ENCODE measurements at places on chromosomes 6 and 20. TPM values are rescaled to one million over a fixed set of nuclear protein-coding genes. Genes with fewer than 3 reads are reported as not detected.

Gene SEL1L2
- total RNA-seq = not detected

Gene VARS1
- 40.8 TPM for total RNA-seq

Gene MICAL1
- 45.3 TPM for total RNA-seq

Gene EYS
- total RNA-seq = 0.82 TPM

Gene FAM162B
- 0.64 TPM for total RNA-seq

Gene PSORS1C1
- 5.6 TPM for total RNA-seq

Gene SNPH
- total RNA-seq = 1.9 TPM

Gene TRIM15
- 47.3 TPM for total RNA-seq

Gene NHLRC1
- 2.5 TPM for total RNA-seq

Gene TRMT6
- total RNA-seq = 10.9 TPM

DNA sequence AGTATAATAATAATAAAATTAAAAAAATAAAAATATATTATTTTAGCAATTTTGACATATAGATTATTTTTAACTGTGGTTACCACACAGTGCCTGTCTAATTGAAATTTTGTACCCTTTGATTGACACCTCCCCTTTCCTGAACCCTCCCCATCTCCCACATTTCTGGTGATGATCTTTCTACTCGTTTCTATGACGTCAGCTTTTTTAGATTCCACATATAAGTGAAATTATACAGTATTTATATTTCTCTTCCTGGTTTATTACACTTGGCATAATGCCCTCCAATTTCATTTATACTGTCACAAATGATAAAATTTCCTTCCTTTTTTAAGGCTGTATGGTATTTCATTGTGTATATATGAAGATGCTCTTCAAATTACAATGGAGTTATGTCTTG lies 258.1 kb upstream of the PTCHD4 start:
- no peak for DNase-seq

- no peak for DNase-seq
Observed at GRCh38 chr6:169337886-169338445, 84.3 kb upstream of the THBS2 start.

DNA sequence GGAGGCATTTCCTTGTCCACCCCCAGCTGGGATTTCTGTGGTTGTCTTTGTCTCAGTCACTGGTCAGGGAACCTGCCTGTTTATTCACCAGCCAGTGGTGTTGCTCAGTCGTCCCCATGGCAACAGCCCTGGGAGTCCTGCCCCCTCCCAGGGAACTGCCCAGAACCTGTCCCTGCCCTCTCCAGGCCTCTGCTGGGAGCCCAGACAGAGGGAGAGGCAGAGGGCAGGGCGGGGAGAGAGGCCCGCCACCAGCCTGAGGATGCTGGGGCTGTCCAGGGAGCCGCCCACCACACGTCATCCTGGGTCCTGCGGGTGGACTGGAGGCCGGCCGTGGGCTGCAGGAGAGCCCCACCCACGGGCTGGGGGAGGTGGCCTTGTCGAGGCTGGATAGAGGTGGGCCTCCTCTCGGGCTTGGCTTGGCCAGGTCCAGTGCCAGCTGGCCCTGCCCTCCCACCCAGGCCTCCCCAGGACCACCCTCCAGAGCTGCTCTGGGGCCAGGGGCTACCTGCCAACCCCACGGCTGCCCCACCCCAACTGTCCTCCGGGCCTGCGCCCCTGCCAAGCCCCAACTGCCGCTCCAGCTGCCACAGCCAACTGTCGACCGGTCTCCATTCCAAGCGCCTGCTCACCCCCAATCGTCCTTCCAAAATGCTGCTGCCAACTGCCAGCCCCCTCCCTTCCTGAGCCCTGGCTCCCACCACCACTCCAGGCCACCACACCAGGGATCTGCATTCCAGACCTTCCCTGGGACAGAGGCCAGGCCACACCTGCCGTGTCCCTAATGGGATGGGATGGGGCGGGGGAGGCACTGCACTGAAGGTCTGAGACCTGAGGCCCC lies 4.2 kb upstream of the ZBTB46 start:
- DNase-seq = peak; percentile 88

DNA sequence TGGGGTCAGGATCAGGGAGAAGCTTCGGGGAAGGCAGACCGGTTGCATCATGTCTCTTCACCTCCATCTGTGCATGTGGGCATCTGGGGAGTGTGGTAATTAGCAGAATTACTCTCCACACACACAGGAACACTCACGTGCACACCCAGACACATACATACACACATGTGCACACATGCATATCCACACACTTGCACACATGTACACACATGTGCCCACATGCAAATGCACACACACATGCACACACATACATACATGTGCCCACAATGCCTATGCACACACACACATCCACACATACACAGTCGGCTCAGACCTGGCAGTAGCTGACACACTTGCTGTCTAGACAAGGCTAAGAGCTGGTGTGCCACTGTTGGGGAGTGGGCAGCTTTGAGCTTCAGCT lies 212.3 kb upstream of the PMEPA1 start:
- DNase-seq = no peak

- no peak for DNase-seq
Observed at GRCh38 chr6:28907394-28907793, 16.4 kb downstream of the TRIM27 start.

GRCh38 chr6:3432416-3432815 lies 24.4 kb downstream of the SLC22A23 start:
- no peak for DNase-seq

DNA sequence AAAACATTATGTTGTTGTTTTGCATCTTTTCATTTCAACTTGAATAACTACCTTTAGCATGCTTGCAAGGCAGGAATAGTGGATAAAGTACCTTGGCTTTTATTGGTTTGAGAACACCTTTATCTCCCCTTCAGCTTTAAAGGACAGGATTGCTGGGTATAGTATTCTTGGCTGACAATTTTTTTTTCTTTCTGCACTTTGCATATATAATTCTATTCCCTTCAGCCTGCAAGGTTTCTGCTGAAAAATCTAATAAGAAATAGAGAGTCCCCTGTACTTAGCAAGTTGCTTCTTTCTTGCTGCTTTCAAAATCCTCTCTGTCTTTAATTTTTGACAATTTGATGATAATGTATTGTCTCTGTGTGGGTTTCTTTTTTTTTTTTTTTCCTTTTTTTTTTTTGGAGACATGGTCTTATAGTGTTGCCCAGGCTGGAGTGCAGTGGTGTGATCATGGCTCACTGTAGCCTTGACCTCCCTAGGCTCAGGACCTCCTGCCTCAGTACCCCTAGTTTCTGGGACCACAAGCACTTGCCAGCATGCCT lies 47.1 kb downstream of the SMAP1 start:
- DNase-seq = no peak

GRCh38 chr6:115882174-115882573 lies 178.5 kb downstream of the FRK start:
- DNase-seq = no peak

- DNase-seq = no peak
Observed at GRCh38 chr6:33731035-33731434, 15.7 kb downstream of the IP6K3 start.

DNA sequence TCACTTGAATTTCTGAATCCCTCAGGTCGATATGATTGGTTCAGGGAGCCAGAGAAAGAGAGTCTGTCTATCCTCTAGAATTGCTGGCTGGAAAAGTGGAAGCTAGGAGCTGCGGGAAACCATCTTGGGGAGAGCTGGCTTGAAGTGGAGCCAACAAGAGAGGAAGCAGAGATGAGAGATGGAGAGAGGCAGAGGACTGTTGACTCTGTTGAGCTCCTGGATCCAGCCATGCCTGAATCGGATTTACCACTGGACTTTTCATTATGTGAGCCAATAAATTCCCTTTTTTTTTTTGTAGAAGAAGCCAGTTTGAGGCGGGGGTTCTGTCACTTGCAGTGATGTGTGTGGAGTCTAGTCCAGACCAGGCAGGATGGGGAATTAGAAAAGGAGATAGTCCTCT lies 13.9 kb upstream of the SLC9A8 start:
- DNase-seq = no peak
